Left cardiac atrium (tissue), 4 donors: ENCODE measurements at places on chromosomes 5 and 9. TPM values are rescaled to one million over a fixed set of nuclear protein-coding genes. Genes with fewer than 3 reads are reported as not detected.

DNA sequence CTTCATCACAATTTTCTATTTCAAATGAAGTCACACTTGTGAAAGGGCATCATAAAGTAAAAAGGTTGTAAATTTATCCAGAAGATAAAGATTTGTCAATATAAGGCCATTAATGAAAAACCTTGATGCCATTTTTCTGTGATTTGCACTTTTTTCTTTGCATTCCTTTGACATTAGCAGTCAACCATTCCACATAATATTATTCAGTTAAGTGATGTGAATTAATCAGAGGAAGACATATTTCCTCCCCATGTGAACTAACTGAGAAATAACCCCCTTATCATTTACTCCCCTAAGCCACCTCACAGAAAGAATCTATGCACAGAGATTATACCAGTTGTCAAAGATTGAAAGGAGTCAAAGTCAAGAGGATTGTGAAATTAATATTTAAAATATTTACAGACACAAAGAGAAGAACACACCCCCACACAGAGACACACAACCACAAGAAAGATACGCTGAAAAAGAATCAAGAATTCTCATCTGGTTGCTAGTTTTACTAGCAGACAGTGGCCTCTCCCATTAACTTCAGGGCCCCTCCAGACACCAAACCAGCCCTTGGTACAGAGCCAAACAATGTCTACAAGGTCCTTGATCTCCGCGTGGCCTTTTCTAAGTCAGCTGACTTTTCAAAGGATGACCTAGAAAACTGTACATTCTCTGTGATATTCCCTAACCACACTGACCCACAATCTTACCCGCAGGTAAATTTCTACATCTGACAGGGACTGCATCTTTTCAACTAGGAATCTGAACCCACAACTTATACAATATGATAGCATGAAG, 29.5 kb downstream of the GNAQ start:
- DNase-seq, result no peak

Gene CCDC69
- total RNA-seq, result 161 TPM

Gene SLC36A2
- total RNA-seq, result not detected

Gene FAM81B
- 8.6 TPM for total RNA-seq

DNA sequence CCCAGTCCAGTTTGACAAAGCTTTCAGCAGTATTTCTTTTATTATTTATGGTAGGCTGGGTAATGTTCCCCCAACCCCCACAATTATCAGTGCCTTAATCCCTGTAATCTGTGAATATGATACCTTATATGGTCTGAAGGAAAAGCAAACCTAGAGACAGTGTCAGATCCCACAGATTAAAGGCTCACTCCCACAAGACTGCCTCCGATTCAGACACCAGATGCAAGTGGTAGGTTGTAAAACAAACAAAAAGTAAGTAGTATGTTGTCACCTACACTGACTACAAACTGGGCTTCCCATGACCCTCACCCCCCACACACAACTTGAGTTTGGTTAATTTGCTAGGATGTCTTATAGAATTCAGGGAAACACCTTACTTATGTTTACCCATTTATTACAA, 201.2 kb downstream of the NSG2 start:
- no peak for DNase-seq

DNA sequence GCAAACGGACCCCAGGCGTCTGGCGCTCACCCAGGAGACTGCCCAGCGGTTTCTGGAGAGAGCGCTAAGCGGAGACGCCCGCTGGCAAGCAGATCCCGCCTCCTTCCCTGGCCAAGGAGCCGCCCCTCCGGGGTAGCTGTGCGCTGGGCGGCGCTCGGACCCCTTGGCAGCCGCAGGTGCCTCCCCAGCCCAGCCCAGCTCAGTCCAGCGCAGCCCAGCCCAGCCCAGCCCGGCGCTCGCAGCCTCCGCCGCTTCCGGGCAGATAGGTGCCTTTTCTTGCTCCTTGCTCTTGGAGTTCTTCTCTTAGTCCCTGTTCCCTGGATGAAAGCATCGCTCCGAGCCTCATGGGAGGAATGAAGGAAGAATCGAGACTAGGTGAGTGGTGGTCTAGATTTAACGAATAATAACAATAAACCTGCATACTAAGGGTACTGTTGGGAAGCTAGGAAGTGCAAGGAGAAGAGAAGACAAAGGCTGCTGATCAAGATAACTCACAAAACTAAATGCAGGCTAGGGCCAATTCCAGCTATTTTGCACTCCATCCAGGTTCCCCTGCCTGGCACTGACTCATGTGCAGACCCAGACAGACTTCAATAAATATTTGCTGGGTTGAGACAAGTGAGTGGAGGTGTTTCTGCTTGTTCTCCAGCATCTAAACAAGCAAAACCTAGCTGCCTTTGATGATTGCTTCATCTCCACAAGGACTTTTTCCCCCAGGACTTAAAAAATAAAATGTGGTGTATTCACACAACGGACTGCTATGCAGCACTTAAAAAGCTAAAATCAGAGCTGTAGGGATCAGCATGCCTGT, at the start of gene STK32A:
Gene STK32A, plus strand, starts transcription at position 202 of the 811 bp plus-strand sequence. CDS start 4,609 bp downstream, outside the sequence.
- DNase-seq, result peak; percentile 49
